ENCODE measurements at places on chromosomes 1 and 21.

- peak; percentile 69 for DNase-seq
Measured at GRCh38 chr1:243267471-243267880, 11.6 kb downstream of the SDCCAG8 start.

DNA sequence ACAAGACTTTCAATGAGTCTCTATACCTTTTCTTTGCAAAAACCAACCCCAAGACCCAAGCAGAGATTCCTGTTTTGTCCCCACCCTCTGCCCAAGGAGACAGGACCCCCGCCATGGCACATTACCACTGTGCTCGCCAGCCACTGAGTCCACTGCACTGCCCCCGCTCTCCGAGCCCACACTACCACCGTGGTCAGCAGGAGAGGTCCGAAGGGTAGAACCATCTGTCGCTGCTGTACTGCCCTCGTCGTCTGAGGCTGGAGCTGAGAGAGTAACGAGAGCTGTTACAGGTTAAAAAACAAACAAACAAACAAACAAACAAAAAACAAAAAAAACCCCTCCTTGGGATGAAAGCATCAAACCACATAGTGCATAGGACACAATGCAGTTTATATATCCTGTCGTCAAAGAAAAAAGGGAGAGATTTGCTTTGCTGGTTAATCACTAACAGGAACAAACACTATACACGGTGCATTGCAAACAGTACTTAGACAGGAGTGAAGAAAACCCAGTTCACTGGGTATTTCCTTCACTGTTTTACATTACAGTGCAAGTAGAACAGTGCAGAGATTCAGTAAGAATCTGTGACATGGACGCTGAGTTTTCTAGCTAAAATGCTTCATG lies 71.0 kb downstream of the UBR4 start:
- no peak for DNase-seq

DNA sequence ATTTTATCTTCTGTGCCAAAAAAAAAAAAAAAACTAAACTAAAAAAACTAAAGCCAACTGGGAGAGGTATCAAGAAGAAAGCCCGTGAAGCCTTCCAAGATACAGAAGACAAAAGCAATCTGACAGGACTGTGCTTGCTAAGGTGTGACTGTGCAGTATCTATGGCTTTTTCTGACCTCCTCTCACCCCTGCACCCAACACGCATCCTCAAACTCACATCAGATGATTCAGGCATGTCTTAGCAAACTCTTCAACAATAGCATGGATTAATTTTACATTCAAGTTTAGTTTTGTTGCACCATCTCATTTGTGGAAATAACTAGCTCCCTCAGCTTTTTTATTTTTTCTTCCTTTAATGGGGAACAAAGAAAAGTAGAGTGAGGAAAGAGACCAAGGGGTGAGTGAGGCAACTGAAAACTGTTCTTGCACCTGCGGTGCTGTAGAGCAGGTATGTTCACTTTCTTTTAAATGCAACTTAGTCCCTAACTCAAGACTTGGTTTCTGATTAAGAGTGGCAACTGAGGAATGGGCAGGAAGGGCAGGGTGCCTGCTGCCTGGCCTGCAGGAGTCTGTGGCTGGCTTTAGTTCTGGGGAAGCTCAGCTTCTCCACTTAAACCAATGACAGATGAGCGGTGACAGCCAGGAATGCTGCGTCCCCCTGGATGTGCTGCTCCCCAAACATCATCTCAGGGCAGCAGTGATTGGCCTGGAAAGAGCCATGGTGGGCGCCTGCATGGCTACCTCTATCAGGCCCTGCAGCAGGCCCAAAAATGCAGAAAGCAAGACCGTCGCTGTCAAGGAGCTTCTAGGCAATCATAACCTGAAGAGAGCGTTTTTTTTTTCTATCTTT lies 71.3 kb upstream of the LRRC8B start:
- DNase-seq, result no peak

DNA sequence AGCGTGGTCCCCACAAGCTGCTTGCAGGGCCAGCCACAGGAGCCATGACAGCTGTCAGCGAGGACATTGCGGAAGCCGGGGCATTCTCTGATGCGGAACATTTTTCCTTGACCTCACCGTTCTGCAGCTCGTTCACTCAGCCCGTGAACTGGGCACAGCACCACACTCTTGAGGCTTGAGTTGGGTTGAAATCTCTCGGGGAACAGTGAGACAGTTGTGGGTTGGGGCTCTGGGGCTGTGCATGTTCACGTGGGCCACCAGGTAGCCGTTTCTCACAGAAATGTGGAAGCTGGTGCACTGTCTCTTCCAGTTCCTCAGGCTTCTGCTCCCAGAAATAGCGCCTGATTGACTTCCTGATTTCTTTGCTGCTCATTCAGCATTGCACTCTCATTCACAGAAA lies 69.8 kb downstream of the SPSB1 start:
- no peak for DNase-seq

DNA sequence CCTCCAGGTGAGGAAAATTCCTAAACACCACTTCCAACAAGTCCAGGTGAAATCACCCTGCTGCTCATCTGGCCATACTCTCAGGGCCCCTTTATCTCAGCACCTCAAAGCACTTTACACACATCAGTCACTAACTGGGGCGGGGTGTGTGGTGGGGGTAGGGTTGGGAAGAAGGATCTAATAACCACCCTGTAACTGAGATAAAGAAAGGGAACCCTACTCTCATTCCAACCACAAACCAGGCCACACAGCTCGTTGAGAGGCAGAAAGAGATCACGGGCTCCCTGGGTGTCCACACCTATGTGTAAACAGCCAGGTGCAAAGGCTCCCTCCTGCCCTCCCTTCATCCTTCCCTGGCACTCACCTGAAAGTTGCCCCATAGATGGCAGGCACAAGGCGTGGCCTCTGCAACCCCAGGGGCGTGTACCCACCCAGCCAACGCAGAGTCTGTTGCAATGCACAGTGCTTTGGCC lies 20.4 kb downstream of the GPR161 start:
- DNase-seq, result no peak

- no peak for DNase-seq
Measured at GRCh38 chr1:181603735-181604410, 120.6 kb downstream of the CACNA1E start.

DNA sequence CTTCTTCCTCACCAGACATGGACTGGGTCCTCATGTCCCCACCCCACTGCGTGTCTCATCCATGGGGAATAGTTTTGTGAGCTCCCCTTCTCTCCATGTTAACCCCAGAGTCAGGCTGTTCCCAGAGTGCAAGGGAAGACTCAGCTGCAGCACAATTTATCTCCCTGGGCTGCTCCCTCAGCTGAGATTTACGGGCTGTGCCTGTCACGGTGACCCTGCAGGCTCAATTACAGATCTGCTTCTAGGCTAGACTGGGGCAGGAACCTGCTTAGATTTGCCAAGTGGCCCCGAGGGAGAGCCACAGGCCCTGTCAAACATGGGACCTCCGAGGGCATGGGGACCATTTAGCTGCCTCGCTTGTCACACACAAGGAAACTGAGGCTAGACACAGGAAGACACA lies 37.8 kb downstream of the CDCP2 start:
- DNase-seq, result no peak

DNA sequence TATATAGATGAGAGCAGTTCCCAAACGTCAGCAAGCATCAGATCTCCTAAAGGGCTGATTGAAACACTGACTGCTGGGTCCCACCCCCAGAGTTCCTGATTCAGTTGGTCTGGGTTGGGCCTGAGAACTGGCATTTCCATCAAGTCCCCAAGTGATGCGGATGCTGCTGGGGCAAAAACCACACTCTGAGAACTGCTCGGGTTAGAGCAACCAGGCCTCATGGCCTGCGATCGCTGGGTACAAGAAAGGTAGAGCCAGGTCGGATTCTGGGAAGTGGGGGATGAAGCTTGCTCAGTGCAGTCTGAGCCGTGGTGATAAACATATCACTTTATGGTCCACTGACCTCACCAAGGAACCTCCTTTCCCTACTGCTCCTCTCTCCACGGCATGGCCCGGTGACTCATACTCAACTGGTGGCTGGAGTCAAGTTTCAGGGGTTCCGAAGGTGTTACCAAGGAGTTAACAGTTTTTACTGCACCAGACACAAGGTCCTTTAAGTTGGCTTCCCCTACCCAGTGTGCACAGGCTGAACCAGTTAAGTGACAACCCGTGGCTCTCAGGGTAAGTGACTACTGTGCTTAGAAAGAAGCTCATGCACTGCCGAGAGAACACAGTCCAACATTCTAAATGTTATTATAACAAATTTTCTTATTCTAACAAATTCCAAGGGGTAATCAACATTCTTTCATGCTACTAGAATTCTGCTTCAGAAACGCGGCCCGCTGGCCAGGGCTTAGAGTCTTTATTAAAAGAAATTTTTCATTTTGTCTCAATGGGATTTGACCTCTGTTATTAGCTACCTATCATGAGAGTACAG lies 153.5 kb downstream of the TGFBR3 start:
- DNase-seq, result peak; percentile 90

- DNase-seq, result no peak
Measured at GRCh38 chr21:44529011-44529421, 11.0 kb downstream of the KRTAP10-1 start.

DNA sequence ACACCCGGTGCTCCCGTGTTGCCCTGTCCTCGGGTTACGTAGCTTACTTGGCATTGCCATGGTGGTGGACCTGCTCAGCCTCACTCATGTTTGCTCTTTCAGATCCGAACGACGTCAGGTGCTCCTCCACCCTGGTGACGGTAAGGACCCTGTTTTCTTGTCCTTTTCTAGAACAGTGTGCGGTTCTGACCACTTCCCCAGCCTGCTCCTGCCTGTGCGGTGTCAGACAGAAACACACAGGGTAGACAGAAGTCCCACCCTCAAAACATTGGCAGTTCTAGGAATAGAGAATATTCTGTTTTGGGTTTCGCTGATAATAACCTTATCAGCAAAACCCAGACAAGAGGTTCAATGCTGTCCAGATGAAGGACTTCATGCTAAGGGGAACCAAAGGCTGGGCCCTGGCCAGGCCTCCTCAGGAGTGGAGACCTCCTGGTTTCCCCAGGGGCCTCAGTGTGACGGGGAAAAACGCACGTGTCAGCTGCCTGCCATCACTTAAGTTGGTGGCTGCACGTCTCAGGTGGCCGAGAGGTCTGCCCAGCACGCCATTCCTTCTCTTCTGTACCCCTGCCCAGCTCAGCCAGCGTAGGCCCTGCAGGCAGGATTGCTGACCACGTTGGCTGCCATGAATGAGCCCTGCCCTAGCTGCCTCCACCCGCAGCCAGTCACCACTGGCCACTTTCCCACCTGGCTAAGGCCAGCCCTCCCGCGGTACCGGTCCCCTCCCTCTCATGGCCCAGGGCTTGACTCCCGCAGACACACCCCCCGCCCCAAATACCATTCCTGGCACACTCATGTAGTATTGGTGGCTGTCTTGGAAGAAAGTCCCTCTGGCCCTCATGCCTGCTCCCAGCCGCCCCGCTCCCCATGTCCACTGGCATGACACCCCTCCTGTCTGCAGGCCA lies 33.6 kb downstream of the SLC37A1 start:
- no peak for DNase-seq

- no peak for DNase-seq
Measured at GRCh38 chr21:15560383-15561056, 169.3 kb upstream of the USP25 start.

- DNase-seq, result peak; percentile 19
Measured at GRCh38 chr1:247110627-247111258, 6.6 kb upstream of the ZNF669 start.

DNA sequence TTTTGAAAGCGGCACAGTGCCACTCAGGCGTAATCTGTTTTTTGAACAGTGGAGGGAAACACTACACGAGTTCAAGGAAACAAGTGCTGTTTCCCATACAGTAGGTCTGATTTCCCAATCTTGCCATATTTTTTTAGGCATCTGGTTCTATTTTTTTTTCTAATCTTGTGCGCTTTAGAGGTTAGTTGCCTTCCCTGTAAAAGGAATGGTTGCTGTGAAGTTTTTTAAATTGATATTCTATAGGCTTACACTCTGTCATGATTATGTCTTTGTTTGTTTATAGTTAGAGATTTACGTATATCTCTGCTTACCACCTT lies 1.2 kb downstream of the NASP start:
- DNase-seq, result no peak

- DNase-seq, result no peak
Measured at GRCh38 chr21:46221664-46222435, 6.7 kb downstream of the LSS start.

- no peak for DNase-seq
Measured at GRCh38 chr1:119000371-119001180, 12.4 kb upstream of the TBX15 start.

- DNase-seq, result no peak
Measured at GRCh38 chr1:155070158-155070621, 6.7 kb downstream of the EFNA4 start.

GRCh38 chr1:3042481-3042880 lies 21.2 kb downstream of the ACTRT2 start:
- DNase-seq, result no peak

- no peak for DNase-seq
Measured at GRCh38 chr1:155548706-155549105, 13.9 kb downstream of the ASH1L start.

DNA sequence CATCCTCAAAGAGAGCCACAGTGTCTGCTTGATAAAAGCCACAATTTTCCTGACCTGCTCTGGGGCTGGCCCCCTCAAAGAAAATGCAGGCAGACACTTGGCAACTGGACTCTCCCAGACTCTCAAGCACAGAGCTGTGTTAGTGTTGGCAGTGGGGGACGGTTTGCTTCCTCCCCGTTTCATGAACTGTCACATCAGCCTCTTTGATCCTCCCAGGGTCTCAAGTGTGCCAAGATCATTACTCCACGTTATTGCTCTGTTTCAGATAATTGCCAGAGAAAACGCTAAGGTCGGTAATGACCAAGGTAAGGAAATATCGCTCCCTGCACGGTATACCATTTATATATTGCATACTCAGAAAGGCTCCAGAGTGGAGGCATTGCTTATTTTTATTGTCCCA lies 138.8 kb downstream of the NTMT2 start:
- DNase-seq, result no peak

GRCh38 chr1:119046429-119046784 lies 58.3 kb upstream of the TBX15 start:
- no peak for DNase-seq

DNA sequence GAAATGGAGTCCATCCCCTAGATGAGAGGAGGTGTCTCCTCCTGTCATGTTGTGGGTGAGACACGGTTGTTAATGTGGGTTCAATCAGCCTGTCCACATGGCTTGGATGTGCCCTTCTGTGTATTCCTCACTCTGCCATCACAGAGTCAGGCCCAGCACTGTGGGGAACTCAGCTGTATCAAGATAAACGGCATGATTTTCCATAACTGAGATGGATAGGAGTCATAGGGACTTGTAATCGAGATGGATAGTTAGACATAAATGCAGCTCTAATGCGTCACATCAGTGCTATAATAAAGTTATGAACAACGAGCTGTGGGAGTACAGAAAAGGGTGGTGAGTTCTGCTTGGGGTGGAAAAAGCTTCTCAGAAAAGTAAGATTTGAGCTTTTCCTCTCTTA lies 152.9 kb downstream of the RWDD3 start:
- DNase-seq, result no peak

All from fibroblast of lung (primary cell).